Esophagus muscularis mucosa (tissue), 4 donors: ENCODE measurements at places on chromosomes 12 and 14. TPM values are rescaled to one million over a fixed set of nuclear protein-coding genes. Genes with fewer than 3 reads are reported as not detected.

GRCh38 chr14:100660882-100661635 is 65.6 kb upstream of the DLK1 start:
- no peak for DNase-seq

DNA sequence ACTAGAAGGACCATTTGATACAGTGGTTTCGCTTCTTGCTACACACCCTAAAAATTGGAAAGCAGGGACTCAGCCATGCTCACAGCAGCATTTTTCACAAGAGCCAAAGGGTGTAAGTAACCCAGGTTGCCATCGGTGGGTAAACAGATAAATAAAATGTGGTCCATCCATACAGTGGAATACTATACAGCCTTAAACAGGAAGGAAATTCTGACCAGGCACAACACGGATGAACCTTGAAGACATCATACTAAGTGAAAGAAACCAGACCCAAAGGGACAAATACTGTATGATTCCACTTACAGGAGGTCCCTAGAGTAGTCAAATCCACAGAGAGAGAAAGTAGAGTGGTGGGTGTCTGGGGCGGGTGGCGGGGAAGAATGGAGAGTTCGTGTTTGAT is 220.9 kb downstream of the PHETA1 start:
- no peak for DNase-seq

GRCh38 chr14:94625353-94625635 is 13.1 kb downstream of the SERPINA3 start:
- DNase-seq = no peak

DNA sequence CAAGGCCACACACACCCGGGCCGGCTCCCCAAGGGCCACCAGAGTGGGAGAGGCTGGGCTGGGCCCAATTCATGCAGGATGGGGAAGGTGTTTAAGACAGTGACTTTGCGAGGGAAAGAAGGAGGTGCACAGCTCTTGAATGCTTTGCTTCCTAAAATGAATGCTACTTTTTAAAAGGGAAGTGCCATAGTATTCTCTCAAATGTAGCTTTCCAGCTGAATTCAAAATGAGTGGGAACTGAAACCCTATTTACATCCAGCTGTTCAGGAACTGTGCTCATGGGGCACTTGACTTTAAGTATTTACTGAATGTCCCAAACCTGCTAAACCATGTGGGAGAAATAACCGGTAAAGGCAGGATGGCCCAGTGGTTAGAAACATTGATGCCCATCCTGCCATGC is 7.6 kb downstream of the ITPK1 start:
- no peak for DNase-seq

DNA sequence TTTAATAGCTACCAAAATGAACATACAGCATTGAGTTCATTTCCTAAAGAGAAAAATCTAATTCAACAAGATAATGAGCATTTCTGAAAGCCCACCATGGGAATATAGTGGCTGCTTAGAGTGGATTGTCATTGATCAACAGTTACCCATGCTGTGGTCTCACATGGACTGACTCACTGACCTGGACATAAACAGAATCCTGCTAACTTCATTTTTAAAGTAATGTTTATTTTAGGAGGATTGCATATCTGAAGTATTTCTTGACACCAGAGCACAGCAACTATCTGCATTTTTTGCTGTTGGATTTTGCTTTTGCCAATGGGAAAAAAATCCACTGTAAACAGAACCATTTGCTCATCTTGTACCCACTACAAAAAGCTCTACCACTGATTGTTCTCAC is 71.7 kb downstream of the KCNC2 start:
- DNase-seq = no peak

- DNase-seq = no peak
These were observed 90.0 kb downstream of the MDGA2 start for GRCh38 chr14:47585447-47585846.

DNA sequence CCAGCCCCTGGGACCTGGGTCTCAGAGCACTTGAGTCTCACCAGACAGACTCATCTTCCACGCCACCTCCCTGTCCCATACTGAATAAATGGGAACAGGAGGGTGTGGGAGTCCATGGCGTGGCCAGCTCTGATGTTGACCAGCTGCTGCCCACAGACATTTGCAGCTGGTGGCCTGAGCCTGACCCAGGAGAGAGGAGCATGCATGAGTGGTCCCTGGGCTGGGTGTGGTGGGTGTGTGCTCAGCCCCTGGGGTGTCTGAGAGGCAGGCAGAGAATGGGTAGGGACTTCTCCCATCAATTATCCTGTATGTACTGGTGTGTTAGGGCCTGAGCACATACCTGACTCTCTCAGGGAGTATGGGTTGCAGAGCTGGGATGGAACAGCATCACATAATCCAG is 49.3 kb downstream of the SLC24A4 start:
- DNase-seq = no peak

DNA sequence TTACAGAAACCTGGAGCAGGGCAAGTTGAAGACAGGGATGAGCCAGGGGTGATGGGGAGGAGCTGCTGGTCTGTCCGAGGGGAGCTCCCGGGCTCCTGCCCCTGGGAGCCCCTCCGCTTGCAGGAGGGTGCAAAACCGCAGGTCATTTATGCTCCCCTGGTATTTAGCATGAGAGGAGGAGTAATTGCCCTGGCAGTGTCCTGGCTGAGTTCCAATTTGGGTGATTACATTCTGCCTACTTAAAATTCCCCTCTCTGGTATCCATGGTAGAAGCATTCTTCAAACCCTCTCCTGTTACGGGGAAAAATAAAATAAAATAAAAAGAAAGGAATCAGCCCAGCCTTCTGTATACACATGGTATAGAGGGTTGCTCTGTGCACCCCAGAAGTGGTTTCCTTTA is 61.7 kb upstream of the VRK1 start:
- no peak for DNase-seq

- DNase-seq = no peak
These were observed 245.5 kb downstream of the ATP23 start for GRCh38 chr12:58186914-58187313.

DNA sequence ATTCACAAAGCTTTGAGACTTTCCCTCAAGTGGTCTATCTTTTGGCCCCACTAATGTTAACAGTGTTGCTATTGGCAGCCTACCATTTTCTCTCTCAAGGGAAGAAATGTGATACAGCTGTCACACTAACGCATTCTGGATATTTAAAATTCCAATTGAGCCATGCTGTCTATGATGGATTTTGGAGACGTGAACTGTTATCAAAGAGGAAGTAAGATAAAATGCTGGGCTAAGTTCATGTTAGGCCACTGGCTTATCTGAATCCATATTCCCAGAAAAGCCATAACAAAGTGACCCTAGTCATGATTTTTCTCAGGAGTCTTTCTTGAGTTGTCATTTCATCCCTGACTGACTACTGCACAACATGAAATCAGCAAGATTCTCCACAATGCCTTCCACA is 200.2 kb downstream of the PHLDA1 start:
- no peak for DNase-seq

GRCh38 chr14:21098076-21098891 is at the start of gene ZNF219:
ZNF219 (minus strand) TSS chr14:21098655; CDS start chr14:21093591, 5,064 bp downstream.
- DNase-seq = no peak

DNA sequence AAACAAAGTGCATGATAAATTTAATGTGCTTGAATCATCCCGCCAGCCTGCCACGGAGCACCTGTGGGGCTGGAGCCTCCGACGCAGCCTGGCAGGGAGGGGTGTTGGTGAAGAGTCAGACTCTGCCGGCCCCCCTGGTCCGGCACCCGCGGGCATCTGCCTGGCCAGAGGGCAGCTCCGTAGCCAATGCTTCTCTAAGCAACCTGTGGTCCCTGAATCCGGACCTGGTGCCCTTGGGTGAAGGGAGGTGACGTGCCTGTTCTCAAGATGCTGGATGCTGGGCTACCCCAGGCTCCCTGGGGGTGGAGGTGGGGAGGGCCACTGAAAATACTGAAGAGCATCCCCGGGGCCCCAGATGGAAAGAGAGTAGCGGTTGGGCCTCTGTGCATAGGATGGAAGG is 158.6 kb upstream of the C14orf180 start:
- no peak for DNase-seq

DNA sequence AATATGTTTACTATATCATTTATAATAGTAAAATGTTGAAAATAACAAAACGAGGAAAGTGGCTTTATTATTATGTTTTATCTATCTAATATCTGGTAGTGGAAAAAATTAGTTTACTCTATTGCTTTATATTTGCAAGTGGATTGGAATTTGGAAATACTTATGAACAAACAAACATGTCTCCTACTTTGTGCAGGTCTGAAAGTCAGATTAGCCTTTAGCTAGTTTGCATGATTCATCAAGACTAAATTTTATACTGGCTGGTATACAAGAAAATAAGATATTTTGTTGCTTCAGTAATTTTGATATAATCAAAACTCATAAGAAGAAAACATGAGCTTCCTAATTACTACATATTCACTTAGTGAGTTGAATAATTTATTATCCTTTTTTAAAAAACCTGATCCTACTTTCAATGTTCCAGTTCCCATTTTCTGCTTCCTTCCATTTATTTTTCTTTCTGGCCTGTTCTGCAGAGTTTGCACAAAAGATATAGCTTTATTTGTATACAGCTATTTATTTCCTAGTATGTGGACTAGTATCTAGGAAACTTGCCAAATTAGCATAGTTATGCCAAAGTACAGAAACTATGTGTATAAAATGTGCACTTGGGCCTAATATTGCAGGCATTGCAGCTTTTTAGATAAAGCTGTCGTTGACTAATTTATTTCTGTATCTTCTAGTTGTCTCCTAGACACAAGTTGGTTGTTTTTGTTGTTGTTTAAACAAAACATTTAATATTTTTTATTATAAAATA is 122.0 kb downstream of the AKAP6 start:
- DNase-seq = no peak

The COPS7A gene
- total RNA-seq = 60.0 TPM

The CCDC38 gene
- total RNA-seq = 0.17 TPM

The IAPP gene
- not detected for total RNA-seq

The FAM186B gene
- 0.17 TPM for total RNA-seq

The SLC17A8 gene
- total RNA-seq = not detected

The CD163L1 gene
- 1.4 TPM for total RNA-seq
